Naive thymus-derived CD8-positive, alpha-beta T cell (primary cell): ENCODE measurements at places on chromosomes 7 and 10. TPM values are rescaled to one million over a fixed set of nuclear protein-coding genes. Genes with fewer than 3 reads are reported as not detected.

DNA sequence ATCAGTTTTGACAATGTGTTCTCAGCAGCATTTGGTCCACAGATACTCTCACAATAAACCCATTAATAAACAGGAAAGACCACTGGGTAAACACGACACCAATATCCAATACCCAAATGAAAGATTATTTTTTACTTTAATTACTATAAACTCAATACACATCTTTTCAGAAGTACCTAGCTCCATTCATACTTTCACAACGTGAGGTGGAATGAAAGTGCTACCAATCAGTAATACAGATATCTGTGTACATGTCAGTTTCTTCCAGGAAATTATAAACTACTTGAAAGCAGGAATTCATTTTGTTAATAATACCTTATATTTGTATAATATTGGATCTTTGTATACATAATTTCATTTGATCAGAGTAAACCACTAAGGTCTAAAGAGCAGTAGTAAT, 11.9 kb downstream of the CDK6 start:
- peaks cover 61% of the 10 kb centered on the region for H3K4me1 ChIP-seq
- no peak for DNase-seq
- H3K4me3 ChIP-seq, result no peak overlapping the region
- H3K36me3 ChIP-seq, result peaks cover 9% of the 10 kb centered on the region
- no peaks in the 10 kb centered on the region for H3K27me3 ChIP-seq

DNA sequence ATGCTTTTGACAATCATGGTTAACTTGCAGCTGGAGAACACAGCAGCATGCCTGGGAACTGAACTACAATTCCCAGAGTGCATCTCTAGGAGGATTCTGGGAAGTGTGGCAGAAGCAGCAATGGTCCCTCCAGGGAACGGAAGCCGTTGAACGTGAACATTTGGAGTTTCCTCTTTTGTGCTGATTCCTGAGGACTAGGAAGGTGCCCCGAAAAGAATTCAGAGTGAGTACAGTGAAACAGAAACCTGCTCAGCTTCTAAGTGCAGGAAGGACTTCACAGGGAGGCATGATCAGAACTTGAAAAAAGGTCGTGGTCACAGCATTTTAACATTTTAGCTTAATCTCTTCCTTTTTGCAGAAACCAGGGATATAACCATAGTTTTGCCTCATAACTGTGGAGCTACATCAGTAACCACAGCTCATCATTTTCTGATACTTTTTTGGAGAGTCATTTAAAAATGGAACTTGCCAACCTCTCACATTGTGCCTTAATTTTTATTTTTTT, at the start of gene NUDT13:
NUDT13 (plus strand) TSS at position 111 of the 505 bp plus-strand sequence. CDS start 3,911 bp downstream, outside the sequence.
- H3K4me1 ChIP-seq, result peaks cover 11% of the 10 kb centered on the region
- peaks cover 11% of the 10 kb centered on the region for H3K36me3 ChIP-seq
- peak; percentile 41 for DNase-seq
- H3K27ac ChIP-seq, result peak within 1 kb of the TSS; percentile 91

DNA sequence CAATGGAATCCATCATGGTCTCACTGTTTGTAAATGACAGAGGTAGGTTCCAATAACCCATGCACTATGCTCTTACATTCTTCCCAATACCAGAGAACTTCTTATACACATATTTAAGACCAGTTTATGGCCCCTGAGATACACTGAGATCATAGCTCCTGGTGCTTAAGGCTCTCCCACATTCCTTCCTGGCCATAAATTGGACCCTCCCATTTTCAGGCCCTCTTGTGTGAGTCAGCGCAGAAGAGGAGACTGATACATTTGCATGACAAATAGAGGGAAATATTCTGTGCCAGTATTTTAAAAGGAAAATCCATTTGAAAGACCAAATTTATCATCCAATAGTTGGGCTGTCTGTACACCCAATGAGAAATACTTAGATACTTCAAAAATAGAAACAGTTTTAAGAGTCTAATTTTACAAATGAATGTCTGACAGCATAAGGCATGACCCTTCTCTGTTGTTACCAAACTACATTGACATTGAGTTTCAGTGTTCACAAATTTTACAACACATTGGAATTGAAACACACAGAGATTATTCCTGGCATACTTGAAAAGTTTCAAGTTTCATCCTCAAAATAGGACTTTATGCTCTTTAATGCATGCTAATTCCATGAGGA, 35.3 kb downstream of the SLC16A9 start:
- DNase-seq, result no peak
- H3K27me3 ChIP-seq, result no peaks in the 10 kb centered on the region
- H3K36me3 ChIP-seq, result no peaks in the 10 kb centered on the region
- no peak overlapping the region for H3K27ac ChIP-seq
- no peak overlapping the region for H3K4me3 ChIP-seq

GRCh38 chr10:99565166-99565565, 32.4 kb downstream of the NKX2-3 start:
- no peaks in the 10 kb centered on the region for H3K4me1 ChIP-seq
- no peak overlapping the region for H3K27ac ChIP-seq
- no peak overlapping the region for H3K4me3 ChIP-seq
- DNase-seq, result no peak
- H3K27me3 ChIP-seq, result peaks cover 19% of the 10 kb centered on the region

CALHM1 gene
- total RNA-seq, result not detected

VOPP1 gene
- 48.9 TPM for total RNA-seq

GRCh38 chr10:93600446-93601145, 439 bp downstream of the RBP4 start:
- H3K36me3 ChIP-seq, result no peaks in the 10 kb centered on the region

GRCh38 chr10:4699950-4700730, 125.9 kb upstream of the AKR1E2 start:
- H3K36me3 ChIP-seq, result no peaks in the 10 kb centered on the region
- no peak overlapping the region for H3K27ac ChIP-seq
- DNase-seq, result no peak
- peaks cover 14% of the 10 kb centered on the region for H3K27me3 ChIP-seq
- no peaks in the 10 kb centered on the region for H3K4me1 ChIP-seq

ACBD7 gene
- not detected for total RNA-seq

DNA sequence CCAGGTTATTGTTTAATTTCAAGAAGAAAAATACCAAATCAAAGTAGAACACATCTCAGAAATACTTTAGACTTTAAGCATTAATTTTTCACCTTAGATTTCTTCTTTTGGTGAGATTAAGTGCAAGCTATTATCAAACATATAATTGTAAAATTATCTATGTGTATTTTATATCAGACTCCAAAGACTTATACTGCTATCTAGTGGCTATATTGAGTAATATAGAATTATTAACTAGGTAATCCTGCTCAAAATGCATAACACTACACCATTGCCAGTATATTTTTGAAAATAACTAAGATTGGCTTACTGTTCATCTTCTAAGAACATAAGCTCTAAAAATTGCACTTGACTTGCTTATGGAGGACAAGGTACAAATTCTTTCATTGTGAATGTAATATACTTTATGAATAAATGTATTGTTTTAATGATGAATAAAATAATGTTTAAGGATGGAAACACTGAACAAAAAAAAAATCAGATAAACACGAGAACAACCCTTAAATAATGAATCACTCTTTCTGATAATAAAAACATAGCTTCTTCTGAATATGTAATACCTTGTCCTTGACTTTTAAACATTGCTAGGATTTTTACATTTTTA, 86.7 kb upstream of the GNAI1 start:
- H3K27ac ChIP-seq, result no peak overlapping the region
- H3K4me1 ChIP-seq, result no peaks in the 10 kb centered on the region
- no peak overlapping the region for H3K4me3 ChIP-seq
- H3K27me3 ChIP-seq, result no peaks in the 10 kb centered on the region

GTF2IRD1 gene
- total RNA-seq, result 1.8 TPM

GRCh38 chr10:132189016-132189415, 2.3 kb downstream of the DPYSL4 start:
- no peak overlapping the region for H3K27ac ChIP-seq
- peaks cover 4% of the 10 kb centered on the region for H3K4me1 ChIP-seq
- H3K27me3 ChIP-seq, result peaks cover 17% of the 10 kb centered on the region
- H3K4me3 ChIP-seq, result peak overlapping the region; percentile 29
- peaks cover 3% of the 10 kb centered on the region for H3K36me3 ChIP-seq

GRCh38 chr10:5356302-5356763, 8.4 kb upstream of the UCN3 start:
- peaks cover 5% of the 10 kb centered on the region for H3K27me3 ChIP-seq
- no peak overlapping the region for H3K4me3 ChIP-seq
- DNase-seq, result no peak
- H3K27ac ChIP-seq, result no peak overlapping the region
- no peaks in the 10 kb centered on the region for H3K4me1 ChIP-seq
- H3K36me3 ChIP-seq, result no peaks in the 10 kb centered on the region
